ENCODE measurements at places on chromosomes 13 and 19. TPM values are rescaled to one million over a fixed set of nuclear protein-coding genes. Genes with fewer than 3 reads are reported as not detected.

DNA sequence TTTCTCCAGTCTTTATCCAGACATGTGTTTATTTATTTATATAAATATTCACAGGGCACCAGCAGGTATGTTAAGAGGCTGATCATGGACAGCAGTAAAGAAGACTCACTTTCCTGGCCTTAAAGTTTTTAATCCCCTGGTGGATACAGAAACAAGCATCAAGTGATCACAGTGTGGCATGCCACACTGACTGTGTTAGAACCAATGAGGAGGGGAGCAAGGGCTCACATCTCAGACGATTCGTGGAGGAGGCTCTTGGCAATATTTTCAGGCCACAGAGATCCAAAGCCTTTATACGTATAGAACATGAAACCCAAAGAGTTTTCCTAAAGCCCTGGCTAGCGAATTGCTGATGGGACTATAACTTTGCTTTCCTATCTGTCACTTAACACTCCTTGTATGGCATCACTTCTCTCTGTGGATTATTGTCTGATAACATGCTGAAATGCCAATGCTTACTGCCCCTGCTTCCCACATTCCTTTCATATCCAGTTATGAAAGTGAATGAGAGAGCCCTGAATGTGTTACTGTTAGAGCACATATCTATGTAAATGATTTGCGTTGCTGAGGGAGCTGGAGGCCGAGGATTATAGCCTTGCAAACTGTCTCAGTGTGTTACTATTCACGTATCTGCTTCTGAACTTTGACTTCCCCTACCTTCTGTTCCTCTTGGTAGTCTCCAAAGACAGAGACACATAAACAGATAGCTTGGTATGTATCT lies 37.6 kb downstream of the POLR1D start:
- peaks cover 23% of the 10 kb centered on the region for H3K36me3 ChIP-seq
- H3K4me3 ChIP-seq: no peak overlapping the region
- no peak overlapping the region for H3K27ac ChIP-seq
- no peak for DNase-seq
- H3K27me3 ChIP-seq: no peaks in the 10 kb centered on the region
- peaks cover 3% of the 10 kb centered on the region for H3K4me1 ChIP-seq

GRCh38 chr13:98890186-98890585 lies 87.7 kb downstream of the DOCK9 start:
- peaks cover 16% of the 10 kb centered on the region for H3K36me3 ChIP-seq
- no peaks in the 10 kb centered on the region for H3K27me3 ChIP-seq
- H3K4me1 ChIP-seq: peaks cover 8% of the 10 kb centered on the region
- DNase-seq: no peak
- no peak overlapping the region for H3K4me3 ChIP-seq
- H3K27ac ChIP-seq: no peak overlapping the region

DNA sequence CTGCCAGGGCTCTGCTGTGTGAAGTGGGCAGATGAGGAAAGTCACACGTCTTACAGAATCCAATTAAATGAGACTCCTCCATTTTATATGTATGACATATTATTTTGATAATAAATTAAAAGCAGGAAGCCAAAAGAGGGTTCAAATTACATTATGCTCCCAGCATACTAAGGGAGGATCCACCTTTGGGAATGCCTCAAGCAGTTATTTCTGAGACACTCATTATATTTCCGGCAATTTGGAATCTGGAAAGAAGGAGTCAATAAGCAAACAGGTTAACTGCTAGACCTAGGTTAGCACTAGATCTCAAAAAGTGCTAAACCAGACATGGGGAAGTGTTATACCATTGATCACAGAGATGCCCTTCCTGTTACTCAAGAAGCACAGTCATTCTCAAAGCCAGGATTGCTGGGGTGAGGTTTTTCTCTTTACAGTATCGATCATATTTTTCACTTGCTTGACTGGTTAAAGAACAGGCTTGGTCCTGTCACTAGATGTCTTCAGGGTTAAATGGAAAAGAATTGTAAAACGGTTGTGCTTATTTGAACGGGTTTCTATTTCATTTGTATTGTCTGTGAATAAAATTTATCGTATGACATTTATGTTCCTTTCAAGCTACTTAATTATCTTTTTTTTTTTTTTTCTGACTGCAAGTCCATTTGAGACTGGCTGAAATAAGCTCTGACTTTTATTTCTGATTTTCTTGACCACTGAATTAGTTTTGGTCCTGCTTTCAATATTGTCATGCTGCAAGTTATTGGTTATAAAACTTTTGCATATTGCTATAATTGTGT lies 523.2 kb downstream of the KLF12 start:
- no peaks in the 10 kb centered on the region for H3K4me1 ChIP-seq
- no peaks in the 10 kb centered on the region for H3K36me3 ChIP-seq
- DNase-seq: no peak
- no peak overlapping the region for H3K4me3 ChIP-seq
- peaks cover 2% of the 10 kb centered on the region for H3K27me3 ChIP-seq

DNA sequence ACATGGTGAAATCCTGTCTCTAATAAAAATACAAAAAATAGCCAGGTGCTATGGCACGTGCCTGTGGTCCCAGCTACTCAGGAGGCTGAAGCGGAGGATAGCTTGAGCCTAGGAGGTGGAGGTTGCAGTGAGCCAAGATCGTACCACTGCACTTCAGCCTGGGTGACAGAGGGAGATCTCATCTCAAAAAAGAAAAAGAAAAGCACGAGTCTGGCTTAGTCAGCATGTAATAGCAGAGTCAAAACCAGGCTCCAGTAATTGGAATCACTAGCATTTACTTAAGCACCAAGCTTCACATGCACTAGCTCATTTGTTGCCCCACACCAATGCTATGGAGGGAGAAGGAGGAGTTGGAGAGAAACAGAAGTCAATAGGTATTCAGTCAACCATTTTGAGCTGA lies 41.9 kb upstream of the SLC7A9 start:
- H3K4me3 ChIP-seq: no peak overlapping the region
- H3K4me1 ChIP-seq: no peaks in the 10 kb centered on the region
- H3K27me3 ChIP-seq: no peaks in the 10 kb centered on the region
- no peak overlapping the region for H3K27ac ChIP-seq
- no peak for DNase-seq

DNA sequence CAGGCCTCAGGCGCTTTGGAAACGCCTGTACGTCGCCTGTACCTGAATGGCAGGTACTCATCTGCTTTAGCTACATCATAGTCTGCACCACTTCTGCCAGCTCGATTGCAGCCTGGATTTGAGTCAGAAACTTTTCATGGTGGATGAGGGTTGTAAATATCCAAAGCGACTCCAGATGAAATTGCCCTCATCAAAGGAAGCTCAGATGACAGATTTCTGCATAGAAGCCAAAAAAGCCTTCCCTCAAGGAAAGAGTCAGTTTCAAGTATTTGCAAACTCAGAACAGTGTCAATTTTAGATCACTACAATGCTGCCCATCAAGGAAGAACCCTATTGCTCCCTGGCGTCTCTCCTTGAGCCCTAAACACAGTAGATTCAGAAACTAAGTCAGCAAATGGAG lies 38.8 kb upstream of the IGFL4 start:
- no peak for DNase-seq
- no peaks in the 10 kb centered on the region for H3K36me3 ChIP-seq
- H3K4me3 ChIP-seq: no peak overlapping the region
- H3K27me3 ChIP-seq: peaks cover 65% of the 10 kb centered on the region

DNA sequence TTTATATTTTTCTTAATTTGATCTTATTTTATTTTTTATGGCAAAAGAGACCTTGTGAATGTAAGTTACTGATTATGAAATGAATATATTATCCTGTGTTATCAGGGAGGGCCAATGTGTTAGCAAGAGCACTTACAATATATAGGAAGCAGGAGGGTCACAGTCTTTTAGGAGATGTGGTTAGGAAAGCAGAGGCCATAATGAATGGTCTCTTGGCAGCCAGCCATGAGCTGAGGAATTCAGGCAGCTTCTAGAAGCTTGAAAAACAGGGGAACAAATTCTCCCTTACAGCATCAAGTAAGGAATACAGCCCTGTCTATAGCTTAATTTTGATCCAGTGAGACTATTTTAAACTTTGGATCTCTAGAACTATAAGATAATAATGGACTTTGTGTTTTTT lies 2374.6 kb downstream of the PCDH9 start:
- H3K36me3 ChIP-seq: no peaks in the 10 kb centered on the region
- no peaks in the 10 kb centered on the region for H3K4me1 ChIP-seq
- H3K27me3 ChIP-seq: no peaks in the 10 kb centered on the region
- no peak overlapping the region for H3K27ac ChIP-seq
- no peak for DNase-seq
- H3K4me3 ChIP-seq: no peak overlapping the region

- peak overlapping the region; percentile 56 for H3K27ac ChIP-seq
- DNase-seq: no peak
- peaks cover 12% of the 10 kb centered on the region for H3K4me1 ChIP-seq
- H3K4me3 ChIP-seq: no peak overlapping the region
- H3K27me3 ChIP-seq: no peaks in the 10 kb centered on the region
These were observed 19.7 kb downstream of the ARHGEF18 start for GRCh38 chr19:7368456-7368855.

The MBNL2 gene
- total RNA-seq: 15.3 TPM

The OR7A5 gene
- not detected for total RNA-seq

The ZNF723 gene
- total RNA-seq: not detected

The BRSK1 gene
- 1.3 TPM for total RNA-seq

The FREM2 gene
- not detected for total RNA-seq

The UPK1A gene
- not detected for total RNA-seq

The PBX4 gene
- 19.4 TPM for total RNA-seq
